ENCODE measurements at places on chromosomes 11 and 22.

- DNase-seq: no peak
These were observed 11.4 kb downstream of the DGAT2 start for GRCh38 chr11:75779960-75780359.

DNA sequence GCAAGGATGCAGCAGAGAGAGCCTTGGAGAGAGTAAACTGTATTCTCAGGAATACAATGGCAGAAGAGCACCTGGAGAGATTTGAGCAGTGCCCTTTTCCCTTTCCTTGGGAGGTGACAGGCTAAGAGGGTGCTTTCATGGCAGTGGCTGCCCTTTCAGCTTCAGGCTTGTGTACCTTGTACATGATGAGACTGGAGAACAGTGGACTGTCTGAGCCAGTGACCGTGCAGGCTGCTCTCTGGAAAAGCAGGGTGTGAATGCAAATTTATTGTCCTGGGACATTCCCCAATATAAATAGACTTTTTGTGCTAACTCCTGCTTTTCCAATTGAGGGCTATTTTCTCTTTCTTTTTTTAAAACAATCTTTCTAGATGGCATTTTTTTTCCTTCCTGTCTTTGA is 99.3 kb downstream of the TRIM44 start:
- no peak for DNase-seq

GRCh38 chr11:7994581-7995278 is 7.6 kb downstream of the EIF3F start:
- no peak for DNase-seq

DNA sequence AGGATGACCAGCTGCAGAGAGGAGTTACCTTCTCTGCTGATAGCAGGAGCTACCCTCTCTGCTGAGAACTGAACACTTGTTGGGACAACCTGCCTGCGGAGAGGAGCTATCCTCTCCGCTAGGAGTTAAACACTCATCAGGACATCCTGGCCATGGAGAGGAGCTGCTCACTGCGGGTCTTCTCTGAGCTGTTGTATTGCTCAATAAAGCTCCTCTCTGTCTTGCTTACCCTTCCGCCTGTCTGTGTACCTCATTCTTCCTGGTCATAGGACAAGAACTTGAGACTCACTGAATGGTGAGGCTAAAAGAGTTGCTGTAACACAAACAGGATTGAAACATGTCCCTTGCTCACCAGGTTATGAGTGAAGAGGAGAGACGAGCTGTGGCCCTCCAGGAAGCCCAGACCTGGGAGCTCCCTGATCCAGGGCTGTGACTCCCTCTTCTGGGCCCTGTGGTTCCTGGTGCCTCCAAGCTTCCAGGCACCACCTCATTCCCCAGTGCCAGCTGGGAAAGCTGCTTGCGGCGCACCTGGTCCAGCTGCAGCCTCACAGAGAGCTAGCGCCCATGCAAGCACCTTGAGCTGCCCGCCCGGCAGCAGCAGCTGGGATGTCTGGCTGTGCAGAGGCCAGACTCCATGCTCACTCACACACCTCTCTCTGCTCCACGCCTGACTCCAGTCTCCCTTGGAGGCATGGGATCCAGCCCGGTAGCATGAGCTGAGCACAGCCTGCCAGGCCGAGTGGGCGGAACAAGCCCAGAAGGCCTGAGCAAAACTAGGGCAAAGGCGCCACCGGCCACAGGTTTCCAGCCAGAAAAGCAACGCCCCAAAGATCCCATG is 50.5 kb downstream of the RAB30 start:
- no peak for DNase-seq

- no peak for DNase-seq
These were observed 172.3 kb downstream of the AASDHPPT start for GRCh38 chr11:106249617-106250239.

DNA sequence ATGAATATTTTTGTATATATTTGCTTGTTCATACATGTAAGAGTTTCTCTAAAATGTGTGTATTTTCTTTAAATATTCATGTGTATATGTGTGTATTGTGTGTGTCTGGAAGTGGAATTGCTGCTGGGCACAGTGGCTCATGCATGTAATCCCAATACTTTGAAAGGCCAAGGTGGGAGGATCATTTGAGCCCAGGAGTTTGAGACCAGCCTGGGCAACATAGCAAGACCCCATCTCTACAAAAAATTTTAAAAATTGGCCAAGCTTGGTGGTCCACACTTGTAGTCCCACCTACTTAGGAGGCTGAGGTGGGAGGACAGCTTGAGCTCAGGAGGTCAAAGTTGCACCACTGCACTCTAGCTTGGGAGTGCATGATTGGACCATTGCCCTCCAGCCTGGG is 4.7 kb upstream of the LGR4 start:
- no peak for DNase-seq

- peak; percentile 88 for DNase-seq
These were observed 5.2 kb downstream of the FXYD2 start for GRCh38 chr11:117819096-117820040.

- DNase-seq: no peak
These were observed 71.0 kb downstream of the PTPRJ start for GRCh38 chr11:48051217-48051830.

- DNase-seq: peak; percentile 3
These were observed 90.4 kb downstream of the RELT start for GRCh38 chr11:73466643-73467042.

DNA sequence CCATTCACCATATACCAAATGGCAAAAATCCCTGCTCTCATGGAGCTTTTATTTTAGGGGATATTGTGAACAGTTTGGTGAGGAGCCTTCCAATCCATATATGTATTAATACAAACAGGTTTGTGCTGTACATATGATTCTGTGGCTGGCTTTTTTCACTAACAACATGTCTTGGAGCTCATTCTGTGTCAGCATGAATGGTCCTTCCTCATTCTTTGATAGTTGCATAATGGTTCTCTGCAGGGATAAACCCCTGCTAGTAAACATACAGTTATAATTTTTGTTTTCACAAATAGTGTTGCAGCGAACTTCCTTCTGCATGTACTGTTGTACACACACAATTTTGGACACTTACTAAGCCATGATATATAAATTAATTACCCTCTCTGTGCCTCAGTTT is 8.3 kb downstream of the PRR5L start:
- DNase-seq: no peak

GRCh38 chr11:8025123-8025522 is 38.0 kb downstream of the EIF3F start:
- DNase-seq: no peak

DNA sequence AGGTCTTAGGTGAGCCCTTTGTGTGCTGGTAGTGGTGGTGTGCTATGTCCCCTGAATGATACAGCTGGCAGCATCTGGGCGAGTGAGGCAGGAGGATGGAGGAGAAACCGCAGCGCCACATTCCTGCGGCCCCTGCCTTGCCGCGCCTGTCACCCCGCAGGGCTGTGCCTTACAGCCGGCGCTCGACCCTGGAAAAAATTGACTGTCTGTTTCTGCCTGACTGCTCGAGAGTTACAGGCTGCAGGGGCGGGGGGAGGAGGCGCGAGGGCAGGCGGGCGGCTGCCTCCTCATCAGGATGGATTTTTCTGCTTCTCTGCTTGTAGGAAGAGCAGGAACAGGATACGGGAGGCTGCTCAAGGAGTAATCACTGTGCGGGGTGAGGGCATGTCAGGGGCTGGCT is 443.4 kb downstream of the MIAT start:
- no peak for DNase-seq

GRCh38 chr22:47202819-47203553 is 440.5 kb downstream of the TBC1D22A start:
- DNase-seq: no peak

GRCh38 chr11:2258501-2259465 is 11.6 kb downstream of the ASCL2 start:
- no peak for DNase-seq

- peak; percentile 45 for DNase-seq
These were observed 4.2 kb upstream of the DPF2 start for GRCh38 chr11:65329478-65329877.

DNA sequence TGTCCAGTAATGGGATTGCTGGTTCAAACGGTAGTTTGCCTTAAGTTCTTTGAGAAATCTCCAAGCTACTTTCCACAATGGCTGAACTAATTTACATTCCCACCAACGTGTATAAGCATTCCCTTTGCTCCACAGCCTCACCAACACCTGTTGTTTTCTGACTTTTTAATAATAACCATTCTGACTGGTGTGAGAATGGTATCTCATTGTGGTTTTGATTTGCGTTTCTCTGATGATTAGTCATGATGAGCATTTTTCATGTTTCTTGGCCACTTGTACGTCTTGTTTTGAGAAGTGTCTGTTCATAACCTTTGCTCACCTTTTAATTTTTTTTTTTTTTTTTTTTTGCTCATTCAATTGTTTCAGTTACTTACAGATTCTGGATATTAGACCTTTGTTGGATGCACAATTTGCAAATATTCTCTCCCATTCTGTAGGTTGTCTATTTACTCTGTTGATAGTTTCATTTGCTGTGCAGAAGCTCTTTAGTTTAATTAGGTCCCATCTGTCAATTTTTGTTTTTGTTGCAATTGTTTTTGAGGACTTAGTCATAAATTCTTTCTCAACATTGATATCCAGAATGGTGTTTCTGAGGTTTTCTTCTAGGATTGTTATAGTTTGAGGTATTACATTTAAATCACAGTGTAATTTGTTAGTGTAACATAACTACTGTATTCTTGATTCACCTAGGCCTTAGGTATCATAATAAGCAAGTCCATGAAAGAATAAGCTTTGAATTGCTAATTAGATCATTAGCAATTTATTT is 33.0 kb downstream of the CCDC34 start:
- DNase-seq: no peak

DNA sequence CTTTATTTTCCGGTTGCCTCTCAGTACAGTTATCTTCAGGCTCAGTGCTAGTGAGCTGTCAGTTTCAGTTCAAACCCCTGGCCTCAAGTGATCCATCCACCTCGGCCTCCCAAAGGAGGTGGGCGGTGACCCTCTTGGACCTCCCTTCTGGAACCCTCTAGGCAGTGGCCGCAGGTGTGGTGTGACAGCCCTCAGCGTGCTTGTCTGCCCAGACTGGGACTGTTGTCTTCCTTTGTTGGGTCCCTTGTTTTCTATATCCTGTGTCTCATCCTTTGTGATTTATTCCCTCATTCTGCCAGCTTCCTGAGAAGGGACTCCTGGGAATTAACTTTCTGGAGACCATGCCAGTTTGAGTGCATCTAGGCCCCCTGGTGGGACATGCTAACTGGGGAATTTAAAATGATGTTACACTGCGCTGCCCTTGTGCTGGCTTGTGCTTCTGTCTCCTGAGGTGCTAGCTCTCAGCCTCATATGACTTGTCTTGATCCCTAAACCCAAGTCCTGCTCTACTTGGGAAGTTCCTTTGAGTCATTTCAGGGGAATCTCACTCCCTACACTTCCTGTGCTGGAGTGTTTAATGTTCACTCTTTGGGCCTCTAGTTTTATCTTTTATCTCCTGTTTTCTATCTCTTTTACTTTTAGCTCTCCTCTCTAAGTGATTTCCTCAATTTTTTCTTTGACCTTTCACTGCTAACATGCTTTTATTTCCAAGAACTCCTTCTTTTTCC is 19.4 kb downstream of the MED15 start:
- no peak for DNase-seq

- DNase-seq: peak; percentile 67
These were observed 37.3 kb upstream of the SLC22A12 start for GRCh38 chr11:64553554-64554201.

- DNase-seq: no peak
These were observed 31.7 kb upstream of the GRAMD4 start for GRCh38 chr22:46588279-46589140.

- no peak for DNase-seq
These were observed 3.3 kb upstream of the EPS8L2 start for GRCh38 chr11:702462-703461.

- DNase-seq: no peak
These were observed 595 bp downstream of the SYVN1 start for GRCh38 chr11:65133724-65134123.

DNA sequence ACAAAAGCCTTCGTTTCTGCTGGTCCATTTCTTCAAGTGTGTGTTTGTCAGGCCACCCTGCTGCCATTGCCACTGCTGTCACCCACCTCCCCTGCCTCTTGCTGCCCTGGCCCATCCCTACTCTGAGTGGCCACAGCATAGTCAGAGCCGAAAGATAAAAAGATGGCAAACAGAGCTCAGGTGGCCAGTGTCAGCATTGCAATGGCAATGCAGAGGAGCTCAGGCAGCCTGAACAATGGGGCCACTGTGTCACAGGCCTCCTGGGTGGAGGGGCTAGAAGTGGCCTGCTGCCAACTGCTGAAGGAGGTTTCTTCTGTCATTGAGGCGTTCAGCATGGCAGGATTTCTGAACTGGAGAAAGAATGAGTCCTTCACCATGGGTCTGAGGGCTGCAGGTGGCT is 137.1 kb downstream of the CSNK2A3 start:
- DNase-seq: no peak

GRCh38 chr11:92964471-92964870 is 5.0 kb upstream of the MTNR1B start:
- no peak for DNase-seq

GRCh38 chr11:82791779-82792178 is 58.1 kb upstream of the FAM181B start:
- DNase-seq: no peak

DNA sequence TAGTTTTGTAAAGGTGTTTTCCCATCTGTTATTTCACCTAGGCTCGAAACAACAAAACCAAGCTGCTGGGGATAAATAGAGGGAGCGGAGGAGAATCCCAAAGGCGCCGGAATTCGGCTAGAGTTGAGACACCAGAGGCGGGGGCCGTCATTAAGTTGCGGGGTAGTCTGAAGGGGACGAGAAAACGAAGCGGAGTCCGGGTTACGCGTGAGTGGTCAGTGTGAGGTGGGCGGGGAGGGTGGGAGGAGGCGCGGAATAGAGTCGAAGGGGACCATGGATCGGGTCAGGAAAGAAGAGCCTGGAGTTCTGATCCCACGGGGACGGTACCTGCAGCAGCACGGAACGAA is 361 bp downstream of the SRPRA start:
- no peak for DNase-seq

DNA sequence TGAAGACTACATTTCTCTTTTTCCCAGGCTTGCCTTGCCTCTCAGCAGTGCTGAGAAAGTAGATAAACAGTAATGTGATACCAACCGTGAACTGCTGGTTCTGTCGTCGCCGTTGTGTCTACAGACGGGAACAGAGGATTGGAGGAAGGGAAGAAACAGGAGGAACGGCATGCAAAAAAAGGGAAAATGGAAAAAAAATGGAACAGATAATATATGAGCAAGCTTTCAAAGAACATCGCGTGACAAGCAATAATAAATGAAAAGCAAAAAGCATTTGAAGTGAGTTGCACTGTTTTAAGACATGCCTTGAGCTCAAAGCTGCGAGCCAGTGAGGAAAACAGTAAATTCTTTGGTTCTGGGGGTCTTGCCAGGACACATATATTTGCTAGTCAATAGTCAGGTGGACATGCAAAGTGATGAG is 305.9 kb downstream of the CADM1 start:
- no peak for DNase-seq
